DMS79 treated with DMSO at 0.1 percent for 48 hours (cell line): ENCODE measurements at places on chromosomes 12 and 14.

- DNase-seq = no peak
Measured at GRCh38 chr14:100871234-100872186, 32.0 kb downstream of the RTL1 start.

GRCh38 chr12:27969624-27970400 lies 2.7 kb downstream of the PTHLH start:
- DNase-seq = peak; percentile 74

DNA sequence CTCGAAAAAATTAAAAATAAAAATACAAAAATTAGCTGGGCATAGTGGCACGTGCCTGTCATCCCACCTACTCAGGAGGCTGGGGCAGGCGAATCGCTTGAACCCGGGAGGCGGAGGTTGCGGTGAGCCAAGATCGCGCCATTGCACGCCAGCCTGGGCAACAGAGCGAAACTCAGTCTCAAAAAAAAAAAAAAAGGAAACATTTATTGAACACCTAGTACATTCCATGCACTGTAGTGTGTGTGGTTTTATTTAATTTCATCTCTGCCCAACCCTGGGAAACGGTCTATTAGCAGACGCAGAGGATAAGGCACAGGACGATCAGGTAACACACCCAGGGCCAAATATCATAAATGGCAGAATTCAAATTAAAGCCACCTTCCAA lies 35.8 kb upstream of the SINHCAF start:
- no peak for DNase-seq

DNA sequence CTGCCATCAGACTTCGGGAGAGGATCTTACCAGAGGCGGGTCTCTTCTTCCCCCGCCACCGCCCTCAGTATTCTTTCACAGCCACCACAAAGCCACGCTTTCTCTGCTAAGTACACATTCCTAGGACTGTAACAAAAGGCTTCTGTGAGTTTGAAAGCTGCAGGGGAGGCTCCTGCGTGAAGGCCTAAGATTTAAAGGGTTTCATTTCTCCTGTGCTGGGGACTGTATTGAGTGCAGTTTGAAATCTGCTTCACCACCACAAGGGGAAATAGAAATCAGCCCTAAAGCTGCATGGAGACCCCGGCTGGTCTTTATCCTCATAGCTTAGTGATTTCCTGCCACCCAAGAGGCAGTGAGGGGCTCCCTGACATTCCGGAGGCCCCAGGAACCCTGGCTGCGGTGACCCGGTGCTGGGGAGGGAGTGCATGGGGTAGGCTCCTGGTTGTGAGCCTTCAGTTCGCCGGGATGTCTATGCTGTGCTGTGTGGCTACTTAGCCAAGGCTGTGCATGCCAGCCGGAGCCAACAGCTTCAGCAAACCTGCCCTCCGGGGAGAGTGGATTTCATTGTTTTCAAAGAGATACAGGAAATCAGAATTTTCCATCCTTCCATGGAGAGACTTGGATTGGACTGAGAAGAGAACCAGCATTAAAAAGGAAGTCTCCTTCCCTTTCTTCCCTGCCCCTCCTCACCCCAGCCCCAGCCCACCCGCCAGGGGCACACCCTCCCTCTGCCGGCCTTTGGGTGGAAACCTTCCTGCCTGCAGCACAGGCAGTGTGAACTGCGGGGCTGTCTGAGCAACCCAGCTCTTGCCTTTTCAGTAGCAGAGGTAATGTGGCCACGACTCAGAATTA lies 163.3 kb downstream of the ETV6 start:
- DNase-seq = no peak

GRCh38 chr14:57089901-57090300 lies 178.8 kb downstream of the EXOC5 start:
- no peak for DNase-seq

- DNase-seq = no peak
Measured at GRCh38 chr12:48342980-48343379, 7.7 kb downstream of the ZNF641 start.

DNA sequence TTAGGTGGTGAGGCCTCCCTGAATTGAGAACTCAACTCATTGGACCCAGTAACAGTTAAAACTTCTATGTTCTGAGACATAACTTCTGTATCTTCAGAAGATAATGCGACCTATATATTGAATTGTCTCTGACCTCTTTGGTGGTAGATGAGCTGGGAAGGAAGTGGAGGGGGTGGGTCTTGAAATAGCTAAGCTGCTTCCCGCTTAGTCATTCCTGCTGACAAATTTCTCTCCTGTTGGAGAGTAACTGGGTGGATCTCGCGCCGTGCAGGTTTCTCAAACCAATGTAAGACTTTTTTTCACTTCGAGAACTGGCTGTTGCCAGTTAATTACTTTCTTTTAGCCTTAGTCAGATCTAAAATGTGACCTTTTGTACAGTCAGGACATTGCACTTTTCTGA lies 100.8 kb downstream of the PPHLN1 start:
- no peak for DNase-seq

- no peak for DNase-seq
Measured at GRCh38 chr12:5924342-5924741, 20.7 kb downstream of the ANO2 start.

DNA sequence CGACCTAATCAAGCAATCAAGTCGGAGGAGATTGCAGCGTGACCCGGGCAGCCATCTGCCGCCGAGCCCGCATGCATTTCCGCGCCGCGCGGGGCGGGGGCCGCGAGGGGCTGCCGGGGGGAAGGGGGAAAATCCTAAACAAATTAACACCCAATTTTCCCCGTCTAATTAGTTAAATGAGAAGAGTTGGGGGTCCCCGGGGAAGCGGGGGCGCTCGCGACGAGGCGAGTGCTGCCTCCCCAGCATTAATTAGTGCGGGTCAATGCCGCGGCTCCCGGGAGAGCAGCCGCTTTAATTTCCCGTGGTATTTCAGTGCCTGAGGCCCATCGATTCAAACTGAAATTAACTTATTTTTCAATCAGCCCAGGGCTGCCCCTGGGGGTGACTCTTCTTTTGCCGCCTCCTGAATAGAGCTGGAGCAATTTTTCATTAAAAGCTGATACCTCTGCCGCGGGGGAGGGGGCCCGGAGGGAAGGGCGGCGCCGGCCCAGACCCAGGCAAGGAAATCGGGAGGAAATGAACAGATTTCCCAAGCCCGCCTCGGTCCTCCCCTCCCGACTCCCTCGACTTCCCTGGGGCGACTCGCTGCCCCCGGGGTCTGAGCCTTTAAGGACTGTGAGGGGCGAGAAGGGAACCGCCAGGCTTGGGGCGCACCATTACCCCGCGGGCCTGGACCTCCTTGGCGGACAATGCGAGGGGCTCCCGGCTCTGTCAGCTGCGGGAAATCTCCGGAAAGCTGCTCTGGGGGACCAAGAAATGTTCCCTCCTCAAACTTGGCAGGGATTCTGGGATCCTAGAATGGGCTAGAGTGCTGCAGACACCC lies 18.9 kb downstream of the VSX2 start:
- DNase-seq = no peak
